Neural cell (in vitro differentiated cells): ENCODE measurements at places on chromosomes 4 and X. TPM values are rescaled to one million over a fixed set of nuclear protein-coding genes. Genes with fewer than 3 reads are reported as not detected.

CENPC gene
- polyA plus RNA-seq: 9.5 and 12.8 TPM in 2 replicates

CCKAR gene
- polyA plus RNA-seq: not detected in 2 replicates

ASMT gene
- polyA plus RNA-seq: 1.8 TPM in 1 of 2 replicates, not detected in the other

NXF2B gene
- not detected in 2 replicates for polyA plus RNA-seq

NXF3 gene
- not detected in 2 replicates for polyA plus RNA-seq

NPNT gene
- polyA plus RNA-seq: 1.9 and 2.6 TPM in 2 replicates

VCX2 gene
- not detected in 2 replicates for polyA plus RNA-seq

MAGEA9B gene
- not detected in 2 replicates for polyA plus RNA-seq
